ENCODE measurements at places on chromosomes 3 and 15. TPM values are rescaled to one million over a fixed set of nuclear protein-coding genes. Genes with fewer than 3 reads are reported as not detected.

The SRGAP3 gene
- total RNA-seq = 0.99 TPM

DNA sequence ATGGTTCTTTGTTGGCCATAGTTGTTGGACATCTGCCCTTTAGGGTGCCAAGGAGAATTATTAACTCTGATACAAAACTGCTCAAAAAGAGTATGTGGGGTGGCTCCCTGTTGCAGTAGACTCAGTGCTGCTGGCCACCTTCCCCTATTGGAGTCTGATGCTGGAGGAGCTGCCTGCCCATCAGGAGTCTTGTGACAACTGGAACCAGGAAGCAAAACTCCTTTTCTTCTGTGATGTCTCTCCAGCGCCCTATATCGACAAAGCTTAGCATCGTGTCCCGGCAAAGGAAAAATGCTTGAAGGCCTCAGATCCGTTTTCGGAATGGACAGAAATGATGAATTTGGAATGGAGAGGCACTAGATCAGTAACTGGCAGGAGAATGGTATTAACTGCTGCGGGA lies 23.5 kb downstream of the PAK2 start:
- H3K4me3 ChIP-seq = no peak overlapping the region
- H3K27ac ChIP-seq = no peak overlapping the region
- H3K4me1 ChIP-seq = peaks cover 15% of the 10 kb centered on the region

The EBLN2 gene
- 3.3 TPM for total RNA-seq

- H3K36me3 ChIP-seq = no peaks in the 10 kb centered on the region
- H3K4me3 ChIP-seq = no peak overlapping the region
- H3K27ac ChIP-seq = no peak overlapping the region
- H3K27me3 ChIP-seq = no peaks in the 10 kb centered on the region
- DNase-seq = no peak
- no peaks in the 10 kb centered on the region for H3K4me1 ChIP-seq
Observed at GRCh38 chr3:135192929-135193328, 397.9 kb downstream of the EPHB1 start.

- no peak overlapping the region for H3K27ac ChIP-seq
- peaks cover 32% of the 10 kb centered on the region for H3K27me3 ChIP-seq
- no peaks in the 10 kb centered on the region for H3K36me3 ChIP-seq
- no peak for DNase-seq
- H3K4me3 ChIP-seq = no peak overlapping the region
Observed at GRCh38 chr3:11953350-11953749, 50.8 kb upstream of the SYN2 start.

DNA sequence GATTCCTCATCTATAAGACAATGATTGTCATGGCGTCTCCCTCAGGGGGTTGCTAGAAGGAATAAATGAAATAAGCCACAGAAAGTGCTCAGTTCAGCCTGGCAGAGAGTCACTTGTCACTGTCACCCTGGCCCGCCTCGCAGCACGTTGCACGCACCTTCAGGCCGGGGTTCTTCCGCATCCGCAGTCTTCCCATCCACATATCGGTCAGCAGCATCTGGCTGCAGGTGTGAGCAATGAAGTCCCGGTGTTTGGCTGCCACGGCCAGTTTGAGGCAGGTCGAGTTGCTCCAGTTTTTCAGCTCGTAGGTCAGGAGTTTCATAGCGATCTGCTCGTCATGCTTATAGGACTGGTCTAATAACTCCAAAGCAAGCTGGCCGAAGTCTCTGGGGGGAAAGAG lies 48.5 kb upstream of the MTMR10 start:
- H3K4me1 ChIP-seq = no peaks in the 10 kb centered on the region
- no peak overlapping the region for H3K27ac ChIP-seq
- no peaks in the 10 kb centered on the region for H3K27me3 ChIP-seq
- H3K4me3 ChIP-seq = no peak overlapping the region
- no peak for DNase-seq

GRCh38 chr3:110881069-110881468 lies 190.5 kb upstream of the NECTIN3 start:
- no peak overlapping the region for H3K4me3 ChIP-seq
- peaks cover 10% of the 10 kb centered on the region for H3K4me1 ChIP-seq
- H3K36me3 ChIP-seq = peaks cover 3% of the 10 kb centered on the region
- peak overlapping the region; percentile 34 for H3K27ac ChIP-seq
- DNase-seq = no peak

Data from chondrocyte (in vitro differentiated cells).